EL (cell line): ENCODE measurements at places on chromosomes 1 and 21.

DNA sequence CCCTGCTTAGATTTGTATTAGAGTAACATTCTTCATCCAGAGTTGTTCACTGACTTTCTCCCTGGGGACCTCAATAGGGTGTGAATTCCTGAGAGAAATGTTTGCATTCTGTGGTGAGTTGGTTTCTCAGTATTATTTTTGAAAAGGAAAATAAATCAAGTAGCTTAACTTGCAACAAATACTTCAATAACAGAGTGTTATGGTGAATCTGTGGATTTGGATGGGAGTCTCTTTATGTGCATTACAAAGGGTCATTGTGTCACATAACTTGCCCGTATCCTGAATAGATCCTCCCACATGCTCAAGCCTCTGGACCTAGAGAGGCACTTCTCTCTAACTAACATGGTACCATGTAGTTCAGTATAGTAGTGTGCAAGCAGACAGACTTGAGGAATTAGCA is 68.4 kb upstream of the IPO9 start:
- DNase-seq, result peak; percentile 56

- peak; percentile 85 for DNase-seq
Measured at GRCh38 chr1:67535474-67535873, 105.3 kb upstream of the SERBP1 start.

DNA sequence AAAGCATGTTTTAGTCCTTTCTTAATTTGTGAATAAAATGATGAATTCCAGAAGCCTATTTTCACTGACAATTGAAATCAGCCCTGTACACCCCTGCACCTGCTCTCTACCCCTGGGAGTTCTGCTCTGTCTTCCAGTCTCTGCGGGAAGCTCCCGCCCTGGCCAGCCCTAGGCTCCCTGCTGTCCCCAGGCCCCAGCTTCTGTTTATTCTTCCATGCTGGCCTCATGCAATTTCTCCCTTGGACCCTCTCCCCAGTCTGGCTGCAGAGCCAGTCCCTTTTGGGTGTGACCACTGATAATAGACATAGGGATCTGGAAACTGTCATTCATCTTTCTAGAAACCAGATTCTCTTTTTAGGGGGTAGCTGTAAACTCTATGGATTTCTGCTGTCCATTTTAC is 258.6 kb downstream of the GRIK3 start:
- no peak for DNase-seq

GRCh38 chr1:11960276-11960675 is 20.0 kb upstream of the MFN2 start:
- DNase-seq, result no peak

DNA sequence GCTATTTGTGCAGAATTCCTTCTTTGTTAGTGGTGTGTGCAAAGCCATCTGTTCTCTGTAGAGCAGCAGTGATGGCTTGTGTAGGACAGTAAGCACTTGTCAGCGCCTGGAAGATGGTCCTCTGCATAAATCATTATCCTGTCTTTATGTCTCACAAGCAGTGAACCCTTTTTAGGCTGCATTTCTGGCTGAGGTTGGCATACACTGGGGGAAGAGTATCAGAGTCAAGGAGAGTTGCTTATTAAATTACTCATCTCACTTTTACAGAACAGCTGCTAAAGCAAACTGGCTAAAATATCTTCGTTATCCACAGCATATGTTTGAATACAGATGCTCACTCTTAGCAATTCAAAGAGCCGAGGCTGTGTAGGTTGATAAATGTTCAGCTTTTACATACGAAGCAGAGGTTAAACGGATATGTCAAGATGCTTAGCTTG is 54.6 kb upstream of the NCAM2 start:
- no peak for DNase-seq

DNA sequence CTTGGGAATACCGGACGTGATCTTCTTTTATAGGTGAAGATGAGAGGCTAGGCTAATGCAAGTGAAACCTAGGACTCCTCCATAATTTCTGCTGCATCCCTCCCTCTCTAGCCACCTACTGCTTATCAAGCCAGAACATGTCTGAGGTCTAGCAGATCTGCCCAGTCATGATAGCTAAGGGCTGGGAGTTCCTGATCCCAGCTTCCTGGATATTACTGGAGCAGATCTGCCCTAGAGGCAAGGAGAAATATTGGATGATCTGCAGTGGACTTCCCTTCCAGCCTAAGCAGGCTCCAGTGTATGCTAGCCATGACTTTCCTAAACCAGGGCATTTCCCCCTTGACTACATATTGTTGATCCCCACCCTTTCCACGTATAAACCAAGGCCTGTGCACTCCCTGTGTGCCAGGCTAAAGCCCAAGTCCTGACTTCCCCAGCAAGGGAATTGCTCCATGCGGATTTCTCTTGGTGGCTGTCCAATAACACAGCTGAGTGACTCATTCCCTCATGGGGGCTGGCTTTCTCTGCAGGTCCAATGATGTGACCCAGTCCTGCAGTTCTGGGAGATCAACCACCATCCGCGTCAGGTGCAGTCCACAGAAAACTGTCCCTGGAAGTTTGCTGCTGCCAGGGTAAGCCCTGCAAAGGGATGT is 15.5 kb upstream of the SARS1 start:
- peak; percentile 91 for DNase-seq

DNA sequence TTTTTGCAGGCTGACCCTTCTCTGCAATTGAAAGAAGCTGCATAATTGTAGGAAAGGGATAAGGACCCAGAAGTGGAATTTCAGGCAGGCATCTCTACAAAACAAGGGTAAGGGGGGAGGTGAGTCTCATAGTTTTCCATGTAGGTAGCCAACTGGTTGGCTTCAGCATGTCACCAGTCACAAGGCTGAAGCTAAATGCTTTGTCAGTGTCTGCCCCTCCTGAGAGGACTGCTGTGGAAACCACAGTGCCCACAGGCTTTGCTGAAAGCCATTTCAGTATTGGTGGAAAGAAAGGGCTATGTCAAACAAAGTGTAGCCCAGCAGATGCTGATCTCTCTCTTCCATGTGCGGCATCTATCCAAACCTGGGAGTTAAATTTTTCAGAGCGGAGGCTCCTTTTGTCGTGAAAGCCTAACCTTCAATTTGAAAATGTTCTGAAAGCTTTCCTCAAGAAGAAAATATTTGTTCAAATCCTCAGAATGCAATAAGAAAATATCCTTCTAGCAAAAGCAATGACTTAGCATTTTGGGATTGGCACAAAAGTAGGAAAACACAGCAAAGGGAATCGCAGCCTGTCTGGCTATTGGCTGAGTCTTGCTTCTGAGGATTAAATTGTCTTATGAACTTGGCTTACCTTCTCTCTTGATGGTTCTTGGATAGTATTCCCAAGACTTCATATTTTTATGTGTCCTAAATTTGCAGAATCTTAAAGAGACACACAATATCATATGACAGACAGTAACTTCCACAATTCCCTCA is 591.7 kb downstream of the PLPP3 start:
- DNase-seq, result no peak

GRCh38 chr1:111987502-111987901 is 2.0 kb downstream of the KCND3 start:
- no peak for DNase-seq

DNA sequence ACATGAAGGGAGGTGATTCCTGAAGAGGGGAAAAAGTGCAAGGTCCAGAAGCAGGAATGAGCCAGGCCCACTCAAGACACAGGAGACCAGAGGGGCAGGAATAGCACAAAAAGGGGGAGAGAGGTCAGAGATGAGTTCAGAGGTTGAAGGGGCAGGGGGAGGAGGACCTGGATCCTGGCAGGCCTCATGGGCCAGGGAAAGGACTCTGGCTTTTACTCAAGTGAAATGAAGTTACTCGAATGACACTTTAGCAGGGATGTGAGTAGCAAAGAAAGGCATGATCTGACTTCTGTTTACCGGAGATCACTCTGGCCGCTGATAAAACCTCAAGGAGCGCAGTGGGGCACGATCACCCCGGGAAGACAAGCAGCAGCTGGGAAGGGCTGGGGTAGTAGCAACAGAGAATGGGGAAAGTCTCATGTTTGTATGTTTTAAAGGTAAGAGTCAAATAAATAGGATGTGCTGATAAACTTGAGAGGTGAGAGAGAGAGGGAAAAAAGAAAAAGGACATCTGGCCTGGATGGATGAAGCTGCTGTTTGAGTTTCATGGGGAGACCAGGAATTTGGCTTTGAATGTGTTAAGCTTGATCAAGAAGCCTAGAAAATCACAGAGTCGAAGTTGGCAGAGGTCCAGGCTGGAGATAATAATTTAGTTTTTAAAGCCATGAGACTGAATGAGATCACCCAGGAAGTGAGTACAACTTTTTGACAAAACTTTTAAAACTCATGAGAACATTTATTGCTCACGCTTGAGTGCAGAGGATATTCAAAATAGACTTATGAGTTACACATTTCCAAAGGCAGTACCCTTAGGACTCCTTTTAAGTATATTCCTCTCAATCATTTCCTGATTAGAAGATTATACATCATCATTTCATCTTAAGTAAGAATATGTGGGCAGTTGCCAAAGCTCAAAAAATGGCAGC is 156.0 kb downstream of the RERE start:
- peak; percentile 95 for DNase-seq

- no peak for DNase-seq
Measured at GRCh38 chr21:33690874-33691273, 48.6 kb downstream of the ITSN1 start.

DNA sequence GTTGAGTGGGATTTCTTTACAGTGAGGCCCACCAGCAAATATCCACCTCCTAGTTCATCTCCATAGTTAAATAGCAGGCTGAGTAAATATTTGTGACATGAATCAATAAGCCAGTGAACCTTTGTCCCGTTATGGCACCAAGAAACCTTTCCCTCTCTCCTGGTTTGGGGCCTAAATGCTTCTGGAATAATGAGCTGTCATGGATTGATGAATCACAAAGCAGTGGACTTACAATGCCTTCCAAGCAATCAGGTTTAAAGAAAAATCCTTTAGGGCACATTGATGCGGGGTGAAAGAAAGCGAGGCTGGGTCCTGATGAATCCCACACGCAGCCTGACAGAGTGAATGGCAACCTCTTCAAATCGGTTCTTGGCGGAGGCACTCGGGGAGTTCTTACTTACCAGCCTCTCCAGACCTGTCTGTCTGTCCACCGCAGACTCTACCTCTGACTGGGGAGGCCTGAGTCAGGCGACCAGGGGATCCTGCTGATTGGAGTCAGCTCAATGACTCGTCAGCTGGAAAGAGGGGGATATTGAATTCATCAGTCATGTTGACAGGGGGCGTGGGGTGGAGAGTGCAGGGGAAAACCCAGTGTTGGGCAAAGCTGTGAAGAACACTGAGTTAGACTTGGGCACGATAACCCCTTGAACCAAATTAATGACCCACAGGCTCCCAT is 247.3 kb downstream of the PLPP3 start:
- DNase-seq, result peak; percentile 41

GRCh38 chr1:19006837-19007271 is 50.4 kb upstream of the IFFO2 start:
- no peak for DNase-seq

GRCh38 chr1:36157115-36157903 is 1.3 kb downstream of the MAP7D1 start:
- no peak for DNase-seq

DNA sequence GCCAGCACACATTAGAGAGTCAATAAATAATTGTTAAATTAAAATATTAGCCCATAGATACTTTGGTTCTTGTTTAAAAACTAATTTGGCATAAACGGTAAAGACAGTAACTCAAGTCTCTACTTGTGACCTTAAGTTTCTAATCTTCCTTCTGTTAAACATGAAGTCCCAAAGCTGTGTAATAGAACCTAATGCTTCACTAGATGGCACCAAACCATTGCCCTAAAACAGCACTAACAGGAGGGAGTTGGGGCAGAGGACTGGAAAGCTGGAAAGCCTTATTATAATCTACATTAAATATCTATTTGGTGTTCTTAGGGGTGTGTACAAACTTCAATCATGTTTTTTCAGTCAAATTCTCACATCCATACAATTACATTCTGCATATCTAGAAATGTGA is 176.7 kb downstream of the OLFM3 start:
- peak; percentile 16 for DNase-seq

DNA sequence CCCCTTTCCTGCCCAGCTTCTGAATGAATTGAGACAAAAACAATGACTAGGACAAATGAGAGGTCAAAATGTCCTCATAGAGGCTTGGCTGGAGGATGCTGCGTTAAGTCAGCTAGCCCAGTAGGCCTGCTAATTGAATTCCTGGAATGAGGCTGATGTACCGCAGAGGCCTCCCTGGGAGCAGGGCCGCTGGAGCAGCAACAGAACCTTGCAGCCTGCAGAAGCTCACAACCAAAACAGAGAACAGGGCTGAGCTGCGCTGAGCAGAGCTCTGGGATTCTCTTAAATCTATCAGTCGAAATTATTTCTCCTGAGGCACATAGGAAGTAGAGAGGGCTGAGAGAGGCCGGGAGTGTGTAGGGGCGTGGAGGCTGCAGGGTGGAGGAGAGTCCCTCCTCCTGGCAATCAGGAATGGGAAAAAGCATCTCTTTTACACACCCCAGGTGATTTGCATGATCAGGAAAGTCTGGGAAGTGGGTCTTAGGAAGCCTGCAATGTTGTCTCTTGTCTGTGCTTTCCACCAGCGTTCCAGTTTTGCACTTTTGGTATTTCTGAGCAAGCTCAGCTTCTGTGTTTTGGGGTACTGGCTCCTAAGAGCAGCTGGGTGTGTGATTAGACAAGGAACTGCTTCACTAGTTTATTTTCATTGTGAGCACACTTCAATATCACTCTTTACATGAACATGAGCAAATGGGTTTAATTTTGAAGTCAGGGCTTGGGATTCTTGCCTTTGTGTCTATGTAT is 66.5 kb downstream of the RYR2 start:
- no peak for DNase-seq

DNA sequence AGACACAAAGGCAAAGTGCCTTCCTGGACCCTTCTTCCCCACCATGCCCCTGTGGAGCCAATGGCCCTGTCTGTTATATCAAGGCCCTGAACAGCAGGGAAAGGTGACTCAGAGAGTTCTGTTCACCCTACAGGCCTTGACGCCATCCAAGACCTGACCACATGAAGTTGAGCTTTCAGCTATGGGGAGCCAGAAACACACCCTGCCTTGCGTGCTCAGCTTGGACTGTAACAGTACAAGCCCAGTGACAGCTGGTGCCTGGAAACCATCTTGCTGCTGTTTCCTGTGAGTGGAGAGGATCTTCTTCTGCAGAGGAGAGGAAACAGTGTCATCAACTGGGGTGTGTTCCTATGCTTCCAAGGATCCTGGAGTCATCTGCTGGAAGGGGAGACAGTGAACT is 165.0 kb upstream of the IRF2BP2 start:
- no peak for DNase-seq

GRCh38 chr1:217253351-217253750 is 377.5 kb downstream of the GPATCH2 start:
- DNase-seq, result no peak

GRCh38 chr1:186628910-186629309 is 51.3 kb downstream of the PTGS2 start:
- no peak for DNase-seq

- no peak for DNase-seq
Measured at GRCh38 chr21:20647607-20648006, 350.6 kb upstream of the NCAM2 start.

DNA sequence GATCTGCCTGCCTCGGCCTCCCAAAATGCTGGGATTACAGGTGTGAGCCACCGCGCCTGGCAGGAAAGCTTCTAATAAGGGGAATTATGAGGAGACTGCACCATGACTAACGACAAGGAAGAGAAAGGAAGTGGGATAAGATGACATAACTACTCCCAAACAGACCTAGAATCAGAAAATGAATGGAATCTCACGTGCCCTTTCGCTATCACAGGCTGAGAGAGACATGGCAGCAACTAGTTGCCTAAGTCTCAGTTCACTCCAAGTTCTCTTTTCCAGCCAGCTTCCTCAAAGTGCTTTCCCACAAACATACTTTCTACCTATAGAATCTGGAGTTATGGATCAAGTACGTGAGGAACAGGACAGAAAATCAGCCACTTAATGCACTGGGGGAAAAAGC is 2.0 kb downstream of the PI4KB start:
- peak; percentile 49 for DNase-seq
